ENCODE measurements at places on chromosomes 13 and 19. TPM values are rescaled to one million over a fixed set of nuclear protein-coding genes. Genes with fewer than 3 reads are reported as not detected.

The AP1M2 gene
- total RNA-seq, result not detected

The GPX4 gene
- 385 TPM for total RNA-seq

The VSTM2B gene
- total RNA-seq, result not detected

The PLVAP gene
- 37.4 TPM for total RNA-seq

The SLC7A10 gene
- not detected for total RNA-seq

The SYDE1 gene
- total RNA-seq, result 98.8 TPM

The RGL3 gene
- total RNA-seq, result 7.9 TPM

The PDE4C gene
- total RNA-seq, result 0.66 TPM

The STAP2 gene
- total RNA-seq, result 3.3 TPM

GRCh38 chr13:45119469-45119990 is 780 bp upstream of the GTF2F2 start:
- no peak for DNase-seq
- H3K36me3 ChIP-seq, result no peaks in the 10 kb centered on the region
- peaks cover 21% of the 10 kb centered on the region for H3K4me1 ChIP-seq
- H3K27me3 ChIP-seq, result no peaks in the 10 kb centered on the region
- H3K4me3 ChIP-seq, result peak overlapping the region; percentile 86

DNA sequence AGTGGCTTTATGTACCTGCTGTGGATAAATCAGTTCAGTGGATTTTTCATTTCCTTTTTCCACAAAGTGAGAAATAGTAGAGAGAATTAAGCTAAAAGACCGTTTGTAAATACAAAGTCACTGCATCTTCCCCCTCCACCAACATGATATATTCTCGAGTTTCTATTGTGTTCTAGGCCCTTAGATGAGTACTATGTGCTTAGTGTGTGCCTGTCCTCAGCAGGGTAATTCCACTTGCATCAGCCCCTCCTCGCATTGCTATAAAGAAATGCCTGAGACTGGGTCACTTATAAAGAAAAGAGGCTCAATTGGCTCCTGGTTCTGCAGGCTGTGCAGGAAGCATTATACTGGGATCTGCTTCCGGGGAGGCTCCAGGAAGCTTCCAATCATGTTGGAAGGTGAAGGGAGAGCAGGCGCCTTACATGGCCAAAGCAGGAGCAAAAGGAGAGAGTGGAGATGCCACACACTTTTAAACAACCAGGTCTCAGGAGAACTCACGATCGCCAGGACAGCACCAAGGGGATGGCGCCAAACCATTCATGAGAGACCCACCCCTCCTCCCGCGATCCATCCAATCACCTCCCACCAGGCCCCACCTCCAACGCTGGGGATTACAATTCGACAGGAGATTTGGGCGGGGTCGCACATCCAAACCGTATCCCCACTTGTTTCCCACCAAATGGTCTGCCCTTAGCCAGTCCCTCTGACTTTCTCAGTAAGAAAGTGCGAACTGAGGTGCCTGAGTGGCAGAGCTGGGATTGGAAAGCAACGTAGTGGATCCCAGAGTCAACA is 102.3 kb upstream of the ABCC4 start:
- H3K36me3 ChIP-seq, result no peaks in the 10 kb centered on the region
- H3K27me3 ChIP-seq, result no peaks in the 10 kb centered on the region
- no peak for DNase-seq
- no peak overlapping the region for H3K27ac ChIP-seq
- peaks cover 9% of the 10 kb centered on the region for H3K4me1 ChIP-seq

- peaks cover 34% of the 10 kb centered on the region for H3K36me3 ChIP-seq
- H3K27me3 ChIP-seq, result no peaks in the 10 kb centered on the region
- H3K4me3 ChIP-seq, result no peak overlapping the region
- peak overlapping the region; percentile 69 for H3K27ac ChIP-seq
- DNase-seq, result no peak
- peaks cover 6% of the 10 kb centered on the region for H3K4me1 ChIP-seq
Measured at GRCh38 chr19:12581100-12581499, 29.5 kb downstream of the ZNF490 start.

- H3K4me3 ChIP-seq, result no peak overlapping the region
- H3K27me3 ChIP-seq, result no peaks in the 10 kb centered on the region
- H3K4me1 ChIP-seq, result no peaks in the 10 kb centered on the region
- DNase-seq, result peak; percentile 66
- H3K27ac ChIP-seq, result no peak overlapping the region
Measured at GRCh38 chr19:30755581-30755980, 383.4 kb downstream of the ZNF536 start.

GRCh38 chr13:106115081-106115480 is 420.4 kb downstream of the EFNB2 start:
- H3K4me1 ChIP-seq, result no peaks in the 10 kb centered on the region
- H3K27ac ChIP-seq, result no peak overlapping the region
- H3K27me3 ChIP-seq, result no peaks in the 10 kb centered on the region
- no peak overlapping the region for H3K4me3 ChIP-seq

- H3K4me1 ChIP-seq, result no peaks in the 10 kb centered on the region
- H3K27me3 ChIP-seq, result no peaks in the 10 kb centered on the region
- H3K27ac ChIP-seq, result no peak overlapping the region
- no peaks in the 10 kb centered on the region for H3K36me3 ChIP-seq
Measured at GRCh38 chr19:29552454-29553280, 26.9 kb downstream of the VSTM2B start.

DNA sequence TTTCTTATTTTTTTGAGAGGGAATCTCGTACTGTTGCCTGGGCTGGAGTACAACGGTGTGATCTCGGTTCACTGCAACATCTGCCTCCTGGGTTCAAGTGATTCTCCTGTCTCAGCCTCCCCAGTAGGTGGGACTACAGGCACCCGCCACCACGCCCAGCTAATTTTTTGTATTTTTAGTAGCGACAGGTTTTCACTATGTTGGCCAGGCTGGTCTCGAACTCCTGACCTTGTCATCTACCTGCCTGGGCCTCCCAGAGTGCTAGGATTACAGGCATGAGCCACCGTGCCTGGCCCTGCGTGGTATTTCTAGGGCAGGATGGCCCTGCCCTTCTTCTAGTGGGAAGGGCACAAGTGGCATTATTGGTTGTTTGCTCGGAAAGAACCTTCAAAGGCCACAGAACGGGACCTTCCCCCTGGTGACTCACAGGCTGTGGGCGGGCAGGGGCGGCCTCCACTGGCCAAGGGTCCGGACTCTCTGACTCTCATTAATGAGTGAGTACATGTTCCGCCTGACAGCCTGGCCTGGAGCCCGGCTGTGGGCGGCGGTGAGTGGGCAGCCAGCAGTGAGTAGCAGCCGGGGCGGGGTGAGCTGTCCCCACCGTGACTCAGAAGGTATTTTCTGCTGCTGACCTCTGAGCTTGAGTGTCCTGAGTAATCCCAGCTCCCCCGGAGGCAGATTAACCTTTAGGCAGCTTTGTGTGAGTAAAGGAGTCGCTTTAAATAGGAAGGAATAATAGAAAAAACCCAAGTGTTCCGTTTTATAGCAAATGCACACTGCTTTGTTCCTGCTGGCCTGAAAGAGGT is 5.1 kb downstream of the DOT1L start:
- peak; percentile 98 for DNase-seq
- H3K4me3 ChIP-seq, result peak overlapping the region; percentile 25
- H3K36me3 ChIP-seq, result peaks cover 5% of the 10 kb centered on the region
- H3K27ac ChIP-seq, result peak overlapping the region; percentile 98

DNA sequence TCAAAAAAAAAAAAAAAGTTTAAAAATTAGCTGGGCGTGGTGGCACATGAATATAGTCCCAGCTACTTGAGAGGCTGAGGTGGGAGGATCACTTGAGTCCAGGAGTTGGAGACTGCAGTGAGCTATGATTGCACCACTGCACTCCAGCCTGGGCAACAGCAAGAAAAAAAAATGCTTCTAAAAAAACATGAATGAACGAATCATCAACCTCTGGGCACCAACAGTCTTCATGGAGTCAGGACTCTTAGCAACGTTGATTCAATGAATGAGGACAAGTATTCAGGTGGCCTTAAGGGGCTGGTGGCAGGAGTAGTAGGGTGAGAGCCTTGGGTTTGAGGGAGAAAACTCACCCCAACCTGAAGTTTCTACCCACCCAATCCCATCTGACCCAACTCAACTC is 20.6 kb upstream of the OLFM2 start:
- H3K4me3 ChIP-seq, result no peak overlapping the region
- H3K36me3 ChIP-seq, result no peaks in the 10 kb centered on the region

GRCh38 chr19:49870309-49870901 is 3.0 kb upstream of the PNKP start:
- no peaks in the 10 kb centered on the region for H3K27me3 ChIP-seq
- H3K4me1 ChIP-seq, result peaks cover 61% of the 10 kb centered on the region
- H3K27ac ChIP-seq, result peak overlapping the region; percentile 95
- DNase-seq, result no peak
- H3K36me3 ChIP-seq, result peaks cover 32% of the 10 kb centered on the region

GRCh38 chr19:55096061-55096701 is 20.5 kb downstream of the EPS8L1 start:
- no peaks in the 10 kb centered on the region for H3K27me3 ChIP-seq
- H3K27ac ChIP-seq, result no peak overlapping the region
- peaks cover 23% of the 10 kb centered on the region for H3K4me1 ChIP-seq
- H3K36me3 ChIP-seq, result peaks cover 52% of the 10 kb centered on the region

- no peaks in the 10 kb centered on the region for H3K36me3 ChIP-seq
- H3K4me3 ChIP-seq, result no peak overlapping the region
- DNase-seq, result no peak
- no peaks in the 10 kb centered on the region for H3K4me1 ChIP-seq
- H3K27me3 ChIP-seq, result peaks cover 13% of the 10 kb centered on the region
- no peak overlapping the region for H3K27ac ChIP-seq
Measured at GRCh38 chr13:94993616-94994015, 281.3 kb upstream of the SOX21 start.

DNA sequence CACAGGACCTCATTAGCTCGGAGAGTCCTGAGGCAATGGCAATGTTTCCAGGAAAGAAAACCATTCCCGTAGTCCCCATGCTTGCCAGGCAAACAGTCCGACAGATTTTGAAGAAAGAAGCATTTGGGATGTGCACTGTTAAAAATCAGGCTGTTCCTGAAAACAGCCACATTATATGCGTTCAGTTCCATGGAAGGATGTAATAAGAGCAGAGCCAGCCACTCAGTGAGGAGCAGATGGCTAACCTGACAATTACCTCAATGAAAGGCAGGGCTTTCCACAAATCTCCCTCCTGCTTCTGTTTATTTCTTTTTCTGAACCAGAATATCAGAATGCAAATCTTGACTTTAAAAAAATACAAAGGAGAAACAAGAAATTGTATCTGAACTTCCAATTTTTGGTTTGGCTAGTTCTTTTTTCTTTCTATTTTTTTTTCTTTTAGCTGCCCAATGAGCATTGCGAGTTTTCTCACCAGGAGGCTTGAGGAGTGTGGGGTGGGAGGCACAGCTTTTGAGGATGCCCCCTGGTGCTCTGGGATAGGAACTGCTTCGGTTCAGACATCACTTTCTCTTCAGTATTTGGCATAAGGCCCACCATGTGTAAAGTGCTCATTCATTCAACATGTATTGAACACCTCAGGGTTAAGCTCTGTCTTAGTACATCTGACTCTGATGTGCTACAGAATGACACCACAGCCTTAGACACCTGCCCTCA is 124.2 kb downstream of the TBC1D4 start:
- H3K27ac ChIP-seq, result no peak overlapping the region
- H3K27me3 ChIP-seq, result no peaks in the 10 kb centered on the region
- no peaks in the 10 kb centered on the region for H3K4me1 ChIP-seq
- H3K36me3 ChIP-seq, result peaks cover 19% of the 10 kb centered on the region

DNA sequence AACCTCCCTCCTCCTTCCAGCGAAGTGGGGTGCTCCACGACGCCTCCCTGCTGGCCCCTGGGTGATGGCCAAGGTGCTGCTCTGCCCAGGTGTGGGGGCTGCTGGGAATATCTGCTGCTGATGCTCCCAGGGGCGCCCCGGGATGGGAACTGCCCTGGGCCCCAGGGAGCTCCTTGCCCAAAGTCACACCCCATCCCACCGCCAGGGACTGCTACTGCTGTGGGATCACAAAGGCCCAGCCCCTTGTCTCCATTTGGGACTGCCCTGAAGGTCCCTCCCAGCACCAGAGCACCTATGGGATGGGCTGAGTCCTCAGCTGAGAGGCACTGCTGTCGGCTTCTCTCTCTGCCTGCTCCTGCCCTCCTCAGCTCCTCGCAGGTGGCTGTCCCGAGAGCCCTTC is 19.0 kb downstream of the CHST8 start:
- DNase-seq, result no peak
- no peaks in the 10 kb centered on the region for H3K4me1 ChIP-seq
- no peaks in the 10 kb centered on the region for H3K27me3 ChIP-seq

GRCh38 chr13:84843368-84843767 is 955.9 kb downstream of the SLITRK6 start:
- H3K4me3 ChIP-seq, result no peak overlapping the region
- H3K27me3 ChIP-seq, result no peaks in the 10 kb centered on the region
- no peak overlapping the region for H3K27ac ChIP-seq
- DNase-seq, result no peak
- no peaks in the 10 kb centered on the region for H3K36me3 ChIP-seq
- no peaks in the 10 kb centered on the region for H3K4me1 ChIP-seq

DNA sequence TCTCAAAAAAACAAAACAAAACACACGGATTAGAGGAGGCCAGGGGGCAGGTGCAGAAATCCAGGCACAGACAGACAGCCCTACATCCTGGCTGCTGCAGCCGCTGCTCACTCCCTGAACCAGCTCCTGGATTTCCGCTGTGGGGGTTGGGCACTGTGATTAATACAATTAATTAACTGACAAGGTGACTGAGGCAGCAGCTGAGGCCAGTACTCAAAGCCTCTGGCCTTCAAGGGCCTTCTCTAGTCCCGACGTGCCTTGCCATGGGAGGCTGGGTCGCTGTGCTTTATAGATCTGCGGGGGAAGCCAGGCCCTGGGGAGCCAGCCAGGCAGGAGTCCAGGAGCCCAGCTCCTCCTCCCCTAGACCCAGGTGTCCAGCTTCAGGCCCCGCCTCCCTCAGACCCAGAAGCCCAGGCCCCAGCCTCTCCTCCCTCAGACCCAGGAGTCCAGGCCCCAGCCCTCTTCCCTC is 4.6 kb downstream of the NECTIN2 start:
- H3K27ac ChIP-seq, result peak overlapping the region; percentile 21
- H3K4me1 ChIP-seq, result peaks cover 35% of the 10 kb centered on the region
- H3K4me3 ChIP-seq, result no peak overlapping the region

- peak overlapping the region; percentile 67 for H3K4me3 ChIP-seq
- H3K4me1 ChIP-seq, result peaks cover 14% of the 10 kb centered on the region
- peaks cover 22% of the 10 kb centered on the region for H3K36me3 ChIP-seq
- no peak overlapping the region for H3K27ac ChIP-seq
Measured at GRCh38 chr19:44111910-44112463, 1.2 kb upstream of the ZNF225 start.

DNA sequence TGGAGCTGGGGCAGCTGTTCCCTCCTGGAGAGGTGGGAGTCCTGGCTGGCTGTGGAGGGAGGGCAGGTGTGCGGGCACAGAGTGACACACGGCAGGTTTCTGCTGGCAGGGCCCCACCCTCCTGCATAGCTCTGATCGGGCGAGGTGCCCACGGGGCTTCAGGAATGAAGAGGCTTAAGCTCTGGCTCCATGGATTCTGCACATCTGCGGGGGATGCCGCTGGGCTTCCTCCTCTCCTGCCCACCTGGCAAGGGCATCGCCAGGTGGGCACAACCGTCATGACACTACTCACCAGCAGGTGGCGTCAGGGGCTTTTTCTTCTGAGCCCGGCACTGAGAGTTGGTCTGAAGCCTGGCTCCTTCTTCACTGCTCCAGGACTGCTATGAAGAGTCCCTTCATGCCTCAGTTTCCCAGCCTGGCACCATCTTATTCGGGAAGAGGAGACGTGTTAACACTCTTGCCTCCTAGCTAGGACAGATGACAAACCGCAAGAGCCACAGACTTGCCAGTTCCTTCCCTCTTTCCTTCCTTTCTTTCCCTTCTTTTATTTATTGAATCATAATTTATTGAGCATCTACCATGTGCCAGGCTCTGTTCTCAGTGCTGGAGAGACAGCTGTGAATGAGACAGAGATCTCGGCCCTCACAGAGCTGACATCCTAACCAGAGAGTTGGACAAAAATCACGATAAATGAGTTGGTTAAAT is 15.2 kb upstream of the PAK4 start:
- peaks cover 88% of the 10 kb centered on the region for H3K27me3 ChIP-seq
- H3K27ac ChIP-seq, result no peak overlapping the region
- no peaks in the 10 kb centered on the region for H3K36me3 ChIP-seq
- no peaks in the 10 kb centered on the region for H3K4me1 ChIP-seq

Measured in esophagus muscularis mucosa (tissue), 4 donors.